Pancreas (tissue), 10 donors: ENCODE measurements at places on chromosomes 1 and 21. TPM values are rescaled to one million over a fixed set of nuclear protein-coding genes. Genes with fewer than 3 reads are reported as not detected.

GRCh38 chr1:82697965-82698364 lies 897.2 kb downstream of the ADGRL2 start:
- no peaks in the 10 kb centered on the region for H3K4me1 ChIP-seq
- no peaks in the 10 kb centered on the region for H3K27me3 ChIP-seq
- H3K4me3 ChIP-seq: no peak overlapping the region
- H3K36me3 ChIP-seq: no peaks in the 10 kb centered on the region
- no peak overlapping the region for H3K27ac ChIP-seq

The RAP1GAP gene
- total RNA-seq: 93.3 TPM

DNA sequence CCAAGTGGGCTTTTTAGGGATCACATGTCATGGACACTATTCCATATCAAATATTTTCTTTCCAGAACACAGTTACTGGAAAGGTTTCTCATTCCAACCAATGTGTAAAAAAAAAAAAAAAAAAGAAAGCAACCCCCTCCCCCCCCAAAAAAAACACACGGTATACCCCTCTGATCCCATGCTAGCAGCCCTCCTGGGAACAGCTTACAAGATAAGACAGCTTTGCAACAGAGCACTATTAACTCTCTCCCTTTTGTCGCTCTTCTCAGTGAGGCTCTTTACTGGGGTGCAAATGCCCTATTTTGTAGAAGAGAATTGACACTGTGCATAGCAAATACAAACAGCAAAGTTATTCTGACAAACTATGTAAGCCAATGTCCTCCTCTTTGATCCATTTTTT lies 161.2 kb downstream of the NTMT2 start:
- no peak for DNase-seq
- H3K36me3 ChIP-seq: no peaks in the 10 kb centered on the region

GRCh38 chr1:178393370-178393769 lies 103.4 kb downstream of the CLEC20A start:
- no peaks in the 10 kb centered on the region for H3K36me3 ChIP-seq
- DNase-seq: no peak
- H3K4me1 ChIP-seq: no peaks in the 10 kb centered on the region
- H3K4me3 ChIP-seq: no peak overlapping the region
- H3K27me3 ChIP-seq: no peaks in the 10 kb centered on the region

The ADGRL2 gene
- 21.3 TPM for total RNA-seq

The MYOG gene
- total RNA-seq: not detected

- H3K4me3 ChIP-seq: no peak overlapping the region
- no peaks in the 10 kb centered on the region for H3K27me3 ChIP-seq
- H3K27ac ChIP-seq: no peak overlapping the region
- H3K4me1 ChIP-seq: no peaks in the 10 kb centered on the region
Observed at GRCh38 chr21:46095814-46096595, 1.9 kb upstream of the COL6A2 start.

- no peak overlapping the region for H3K4me3 ChIP-seq
- no peaks in the 10 kb centered on the region for H3K4me1 ChIP-seq
- no peaks in the 10 kb centered on the region for H3K27me3 ChIP-seq
- no peak for DNase-seq
- H3K36me3 ChIP-seq: no peaks in the 10 kb centered on the region
Observed at GRCh38 chr1:179128520-179128919, 46.6 kb downstream of the TOR3A start.

- no peaks in the 10 kb centered on the region for H3K27me3 ChIP-seq
- H3K36me3 ChIP-seq: no peaks in the 10 kb centered on the region
- peak; percentile 80 for DNase-seq
- no peak overlapping the region for H3K27ac ChIP-seq
- H3K4me1 ChIP-seq: peaks cover 10% of the 10 kb centered on the region
- no peak overlapping the region for H3K4me3 ChIP-seq
Observed at GRCh38 chr21:43311301-43311817, 115.6 kb downstream of the SIK1 start.

GRCh38 chr1:220594356-220594755 lies 66.4 kb downstream of the MARK1 start:
- H3K36me3 ChIP-seq: no peaks in the 10 kb centered on the region
- no peak overlapping the region for H3K27ac ChIP-seq
- DNase-seq: no peak
- no peaks in the 10 kb centered on the region for H3K4me1 ChIP-seq

DNA sequence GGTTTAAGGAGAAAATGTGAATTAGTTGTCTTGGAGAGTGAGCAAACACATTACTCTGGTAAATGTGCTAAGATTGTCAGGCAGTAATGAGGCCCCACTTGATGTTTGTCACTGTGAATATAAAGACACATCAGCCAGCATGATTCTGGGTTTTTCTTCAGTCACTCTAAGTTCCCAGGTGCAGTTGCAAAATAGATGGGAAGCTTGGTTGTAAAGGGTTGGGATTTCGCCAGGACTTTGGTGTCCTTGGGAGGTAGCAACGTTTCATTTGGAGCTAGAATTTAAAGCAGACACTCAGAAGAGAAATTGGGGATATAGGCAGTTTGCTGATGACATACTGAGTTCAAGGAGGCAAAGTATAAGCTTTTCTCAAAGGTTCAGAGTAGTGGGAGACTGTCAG lies 154.3 kb downstream of the MAST2 start:
- no peak for DNase-seq
- no peaks in the 10 kb centered on the region for H3K36me3 ChIP-seq
- H3K27ac ChIP-seq: no peak overlapping the region
- H3K27me3 ChIP-seq: no peaks in the 10 kb centered on the region
- H3K4me1 ChIP-seq: no peaks in the 10 kb centered on the region
- no peak overlapping the region for H3K4me3 ChIP-seq

The NHLH1 gene
- not detected for total RNA-seq

- peaks cover 20% of the 10 kb centered on the region for H3K27me3 ChIP-seq
- no peaks in the 10 kb centered on the region for H3K36me3 ChIP-seq
- no peak overlapping the region for H3K27ac ChIP-seq
- H3K4me3 ChIP-seq: peak overlapping the region; percentile 6
- H3K4me1 ChIP-seq: peaks cover 7% of the 10 kb centered on the region
Observed at GRCh38 chr1:237042526-237042891, 525 bp downstream of the RYR2 start.

DNA sequence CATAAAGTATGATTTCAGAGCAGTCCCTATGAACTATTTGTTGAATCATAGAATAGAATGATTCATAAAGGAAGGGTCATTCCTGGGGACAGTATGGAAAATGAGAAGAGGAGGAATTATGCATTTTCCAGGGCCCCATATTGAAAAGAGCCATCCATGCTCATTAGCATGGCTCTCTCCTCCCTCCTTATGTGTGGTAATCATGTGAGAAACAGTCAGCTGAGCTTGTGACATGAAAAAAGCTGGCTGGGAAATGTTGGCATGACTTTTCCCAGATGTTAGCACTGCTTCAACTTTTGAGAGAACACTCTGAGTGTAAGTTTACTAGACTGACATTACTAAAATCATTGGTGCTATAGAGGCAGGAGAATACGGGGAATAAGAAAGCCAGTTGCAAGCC lies 16.1 kb downstream of the TRIM67 start:
- H3K4me1 ChIP-seq: no peaks in the 10 kb centered on the region
- H3K36me3 ChIP-seq: no peaks in the 10 kb centered on the region
- H3K4me3 ChIP-seq: no peak overlapping the region
- H3K27ac ChIP-seq: no peak overlapping the region
- no peak for DNase-seq

DNA sequence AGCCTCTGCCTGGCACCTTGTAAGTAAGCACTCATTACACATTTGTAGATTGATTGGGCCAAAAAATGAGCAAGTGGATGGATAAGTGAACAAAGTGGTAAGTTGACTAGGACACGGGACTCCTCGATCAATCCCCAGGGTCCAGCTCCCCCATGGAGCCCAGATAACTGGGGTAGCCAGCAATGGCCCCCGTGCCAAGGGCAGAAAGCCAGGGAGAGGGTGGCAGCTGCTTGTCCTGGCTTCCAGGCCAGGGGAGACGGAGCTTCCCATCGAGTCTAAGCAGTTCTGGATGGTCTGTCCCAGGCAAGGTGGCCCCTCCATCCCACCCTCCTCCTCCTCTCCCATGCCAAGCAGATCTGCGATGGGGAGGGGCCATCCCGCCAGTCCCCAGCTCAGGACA lies 91.4 kb downstream of the SPSB1 start:
- no peaks in the 10 kb centered on the region for H3K4me1 ChIP-seq
- no peak for DNase-seq
- no peaks in the 10 kb centered on the region for H3K27me3 ChIP-seq
- H3K36me3 ChIP-seq: no peaks in the 10 kb centered on the region
- H3K27ac ChIP-seq: no peak overlapping the region

The MYOM3 gene
- 1.7 TPM for total RNA-seq

The CCDC185 gene
- not detected for total RNA-seq

- no peaks in the 10 kb centered on the region for H3K36me3 ChIP-seq
- H3K4me3 ChIP-seq: no peak overlapping the region
- H3K27me3 ChIP-seq: no peaks in the 10 kb centered on the region
- no peaks in the 10 kb centered on the region for H3K4me1 ChIP-seq
- no peak for DNase-seq
- H3K27ac ChIP-seq: no peak overlapping the region
Observed at GRCh38 chr1:93714356-93714755, 32.7 kb upstream of the BCAR3 start.

DNA sequence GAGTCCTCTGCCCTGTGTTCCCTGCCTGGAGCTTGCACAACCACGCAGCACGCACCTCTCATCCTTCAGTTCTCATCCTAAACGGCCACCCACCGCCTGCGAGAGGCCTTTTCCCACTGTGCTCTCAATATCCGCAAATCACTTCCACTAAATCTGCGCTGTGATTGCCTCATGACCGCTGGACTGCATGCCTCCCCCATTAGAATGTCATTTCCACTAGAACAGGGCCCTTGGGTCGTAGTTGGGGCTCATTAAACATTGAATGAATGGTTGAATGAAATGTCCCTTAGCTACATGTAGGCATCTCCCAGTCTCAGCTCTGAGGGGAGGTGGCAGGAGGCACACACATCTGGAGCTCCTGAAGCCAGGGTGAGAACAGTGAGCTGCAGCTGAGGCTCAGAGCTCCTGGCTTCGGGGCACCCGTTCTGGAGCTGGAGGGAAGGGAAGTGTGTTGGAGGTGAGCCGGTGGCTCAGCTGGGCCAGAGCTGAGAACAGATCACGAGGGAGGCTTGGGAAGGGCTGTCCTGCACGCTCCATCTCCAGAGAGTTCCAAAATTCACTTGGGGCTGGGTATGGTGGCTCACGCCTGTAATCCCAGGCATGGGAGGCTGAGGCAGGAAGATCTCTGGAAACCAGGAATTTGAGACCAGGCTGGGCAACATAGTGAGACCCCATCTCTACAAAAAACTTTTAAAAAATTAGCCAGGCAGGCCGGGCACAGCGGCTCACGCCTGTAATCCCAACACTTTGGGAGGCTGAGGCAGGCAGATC lies 30.4 kb downstream of the TMEM201 start:
- no peak for DNase-seq
- H3K4me3 ChIP-seq: no peak overlapping the region
- H3K27ac ChIP-seq: no peak overlapping the region
- no peaks in the 10 kb centered on the region for H3K4me1 ChIP-seq
- H3K36me3 ChIP-seq: no peaks in the 10 kb centered on the region

DNA sequence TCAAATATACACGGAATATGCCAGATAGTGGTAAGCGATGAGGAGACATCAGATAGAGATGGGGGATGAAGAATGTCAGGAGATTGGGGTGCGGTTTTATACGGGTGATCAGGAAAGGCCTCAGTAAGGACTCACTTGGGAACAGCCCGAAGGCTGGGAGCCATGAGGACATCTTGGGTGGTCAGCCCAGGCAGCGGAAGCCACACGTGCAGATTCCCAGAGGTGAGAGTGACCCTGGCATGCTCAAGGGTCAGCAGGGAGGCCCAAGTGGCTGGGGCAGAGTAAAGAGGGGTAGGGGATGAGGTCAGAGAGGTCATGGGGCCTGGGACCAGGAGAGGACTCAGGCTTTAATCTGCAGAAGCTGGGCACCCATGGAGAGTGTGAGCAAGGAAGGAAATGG lies 106.6 kb downstream of the MATN1 start:
- no peak for DNase-seq
- no peak overlapping the region for H3K4me3 ChIP-seq
- no peaks in the 10 kb centered on the region for H3K36me3 ChIP-seq
- no peaks in the 10 kb centered on the region for H3K27me3 ChIP-seq
- H3K27ac ChIP-seq: no peak overlapping the region
- H3K4me1 ChIP-seq: no peaks in the 10 kb centered on the region

The TAS1R1 gene
- not detected for total RNA-seq

DNA sequence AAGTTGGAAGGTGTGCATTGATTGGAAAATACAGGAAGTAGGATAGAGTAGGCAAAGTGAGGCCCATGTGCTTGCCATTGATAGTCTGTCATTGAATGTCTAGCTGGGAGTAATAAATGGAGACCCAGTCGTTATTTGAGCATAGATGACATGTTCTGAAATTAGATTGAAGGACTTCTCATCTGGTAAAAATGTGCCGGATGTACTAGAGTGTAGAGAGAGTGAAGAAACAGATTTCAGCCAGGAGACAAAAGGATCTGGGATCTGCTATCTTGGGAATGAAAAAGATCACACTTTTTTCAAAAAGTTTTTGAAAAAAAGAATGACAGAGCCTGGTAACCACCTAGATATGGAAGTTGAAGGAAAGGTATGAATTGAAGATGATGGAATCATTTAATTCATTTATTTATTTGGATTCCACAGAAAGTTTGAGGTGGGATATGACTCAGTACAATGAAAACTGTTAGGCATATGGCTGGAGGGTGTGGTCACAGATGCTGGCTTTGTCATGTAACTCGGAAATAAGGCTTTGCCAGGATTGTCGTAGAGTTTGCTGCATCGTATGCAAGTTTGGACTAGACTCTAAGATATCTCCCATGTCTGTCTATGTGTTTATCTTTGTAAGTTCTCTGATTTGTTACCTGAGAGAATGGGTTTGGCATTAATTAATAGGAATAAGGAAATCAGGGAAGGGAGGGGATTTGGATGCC lies 137.1 kb downstream of the PBX1 start:
- no peak overlapping the region for H3K27ac ChIP-seq
- no peak overlapping the region for H3K4me3 ChIP-seq

- H3K27ac ChIP-seq: no peak overlapping the region
- DNase-seq: no peak
- no peak overlapping the region for H3K4me3 ChIP-seq
Observed at GRCh38 chr1:35835398-35835797, 27.6 kb downstream of the AGO4 start.
